ENCODE measurements at places on chromosomes 11 and 22. TPM values are rescaled to one million over a fixed set of nuclear protein-coding genes. Genes with fewer than 3 reads are reported as not detected.

SREBF2 gene
- 56.4 TPM for total RNA-seq

C1QTNF5 gene
- 44.1 TPM for total RNA-seq

ROBO4 gene
- 49.8 TPM for total RNA-seq

LMO1 gene
- total RNA-seq = not detected

CRYBB3 gene
- total RNA-seq = not detected

GPHA2 gene
- total RNA-seq = not detected

GRCh38 chr22:27866135-27867084 is 52.6 kb downstream of the PITPNB start:
- DNase-seq = no peak

GRCh38 chr11:68816917-68817419 is 24.7 kb downstream of the CPT1A start:
- no peak for DNase-seq

DNA sequence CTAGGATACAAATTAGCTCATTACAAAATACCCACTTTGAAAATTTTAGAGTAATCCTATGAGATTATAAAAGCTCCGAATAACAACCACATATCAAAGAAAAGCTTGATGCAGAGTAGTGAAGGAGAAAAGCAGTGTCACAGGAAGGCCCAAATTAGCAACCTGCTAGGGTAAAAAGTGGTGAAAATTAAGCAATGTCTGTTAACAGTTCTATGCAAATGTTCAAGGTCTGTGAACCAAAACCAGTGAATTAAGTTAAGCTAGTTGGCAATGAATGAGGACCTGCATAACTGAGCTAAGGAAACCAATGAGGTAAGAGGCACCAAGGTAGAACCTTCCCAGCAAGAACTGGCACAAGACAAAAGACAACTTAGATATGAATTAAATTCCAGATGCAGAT is 29.6 kb downstream of the PRDM10 start:
- no peak for DNase-seq

DNA sequence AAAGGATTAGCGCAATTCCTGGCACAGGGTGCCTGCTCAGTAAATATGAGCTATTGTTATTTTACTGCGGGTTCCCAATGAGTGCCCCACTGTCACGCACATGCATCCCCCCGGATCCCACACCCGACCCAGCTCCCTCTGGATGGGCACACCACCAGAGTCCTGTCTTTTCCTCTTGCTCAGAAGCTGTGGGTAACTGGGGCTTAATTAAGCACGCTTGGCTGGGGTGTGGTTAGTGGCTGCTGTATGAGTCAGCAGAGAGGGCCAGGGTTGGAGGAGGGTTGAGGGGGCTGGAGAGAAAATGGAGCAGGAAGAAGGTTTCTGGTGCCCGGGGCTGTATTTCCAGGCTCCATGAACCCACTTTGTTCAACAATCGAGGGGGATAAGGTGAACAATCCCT is 30.3 kb upstream of the NECTIN1 start:
- DNase-seq = no peak

- DNase-seq = no peak
Observed at GRCh38 chr22:43308060-43308830, 34.9 kb downstream of the SCUBE1 start.

DNA sequence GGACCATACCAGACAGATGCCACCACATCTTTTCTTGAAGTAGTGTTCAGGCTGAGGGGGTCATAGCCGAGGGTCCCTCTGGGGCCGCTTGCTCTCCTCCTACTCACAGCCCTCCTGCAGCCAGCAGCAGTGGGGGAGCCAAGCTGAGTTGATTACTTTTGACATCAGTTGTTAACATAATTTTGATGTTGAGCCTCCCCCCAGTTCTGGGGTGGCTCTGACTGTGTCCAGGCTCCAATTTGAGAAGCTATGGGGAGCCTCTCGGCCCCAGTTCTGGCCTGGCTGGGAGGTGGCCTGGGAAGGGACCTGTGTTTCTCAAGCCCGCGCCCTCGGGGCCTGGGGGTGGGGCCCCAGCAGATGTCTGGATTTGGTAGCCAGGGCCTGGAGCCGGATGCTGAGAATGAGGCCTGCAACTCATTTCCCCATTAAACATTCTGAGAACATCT is 47.9 kb downstream of the KCNQ1OT1 start:
- DNase-seq = peak; percentile 34

GRCh38 chr22:46843821-46844255 is 81.4 kb downstream of the TBC1D22A start:
- no peak for DNase-seq

DNA sequence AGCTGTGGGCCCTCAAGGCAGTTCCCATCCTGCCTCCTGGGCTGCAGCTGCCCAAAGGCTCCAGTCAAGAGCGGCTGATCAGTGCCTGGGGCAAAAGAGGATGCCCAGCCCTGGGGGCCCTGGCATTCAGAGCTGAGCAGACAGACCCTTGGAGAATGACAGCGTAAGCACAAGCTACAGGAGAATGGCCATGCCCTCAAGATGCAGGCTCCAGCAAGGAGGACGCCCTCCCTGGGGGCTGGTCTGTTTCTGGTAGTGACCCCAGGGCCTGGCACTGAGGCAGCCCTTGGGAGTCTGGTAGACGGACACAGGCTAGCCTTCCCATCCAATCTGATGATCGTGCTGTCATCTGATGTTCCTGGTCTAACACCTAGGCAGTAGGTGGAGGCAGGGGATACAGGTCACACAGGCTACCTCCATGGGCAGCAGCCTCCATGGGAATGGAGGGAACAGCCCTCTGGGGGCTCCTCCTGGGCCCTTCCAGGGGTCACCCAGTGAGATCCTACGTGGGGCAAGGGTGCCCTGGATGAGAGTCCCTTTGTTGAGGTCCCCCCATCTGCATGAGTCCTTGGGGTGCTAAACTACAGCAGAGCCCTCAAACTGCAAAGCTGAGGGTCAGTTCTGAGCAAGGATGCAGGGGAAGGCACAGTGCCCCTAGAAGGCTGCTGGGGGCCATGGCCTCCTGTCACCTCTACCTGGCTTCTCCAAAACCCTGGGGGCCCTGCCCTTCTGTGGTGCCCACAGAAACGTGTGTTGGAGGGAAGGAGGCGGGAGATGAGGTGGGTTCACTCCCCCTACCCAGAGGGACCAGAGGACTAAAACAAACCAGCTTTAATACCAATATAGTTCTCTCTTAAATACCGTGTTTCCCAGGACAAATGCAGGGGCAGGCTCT is 10.2 kb upstream of the SF1 start:
- DNase-seq = no peak

DNA sequence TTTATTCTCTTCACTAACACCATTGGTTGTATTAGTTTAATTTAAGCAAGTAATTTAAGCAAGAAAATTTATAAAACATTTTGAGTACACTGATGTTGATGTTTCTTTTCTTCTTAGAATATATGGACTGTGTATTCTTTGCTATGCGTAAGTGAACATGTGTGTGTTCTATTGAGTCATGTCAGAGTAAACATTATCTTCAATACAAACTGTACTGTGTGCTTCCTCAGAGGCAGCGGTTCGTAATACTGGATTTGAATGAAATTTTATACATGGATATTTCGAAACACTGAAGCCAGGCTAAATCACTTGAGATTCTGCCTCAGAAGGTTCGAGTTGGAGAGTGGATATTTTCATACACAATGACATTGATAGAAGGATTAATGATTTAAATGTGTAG is 452.6 kb downstream of the LUZP2 start:
- DNase-seq = no peak

GRCh38 chr11:57471496-57471895 is 11.2 kb downstream of the RTN4RL2 start:
- DNase-seq = no peak

DNA sequence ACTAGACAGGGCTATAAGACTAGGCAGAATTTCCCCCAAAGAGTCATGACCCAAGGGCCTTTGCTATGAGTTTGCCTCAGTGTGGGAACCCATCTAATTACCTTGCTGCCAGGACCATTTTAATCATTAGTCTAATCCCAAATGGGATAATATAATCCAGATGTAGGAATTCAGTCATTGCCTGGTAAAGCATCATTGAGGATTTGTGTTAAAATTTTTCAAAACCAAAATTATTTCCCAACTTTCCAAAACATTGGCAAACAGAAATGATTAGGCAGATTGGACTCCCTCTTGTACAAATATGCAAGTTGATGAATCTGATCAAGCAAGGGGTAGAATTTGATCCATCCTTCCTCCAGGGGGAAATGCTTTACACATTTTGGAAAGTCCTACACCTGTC is 16.2 kb upstream of the MMP13 start:
- DNase-seq = no peak

GRCh38 chr11:130729678-130730300 is 186.5 kb downstream of the SNX19 start:
- DNase-seq = no peak
